Central memory CD8-positive, alpha-beta T cell (primary cell): ENCODE measurements at places on chromosomes 5 and 9.
A peak's percentile ranks its signal among the peaks of the same experiment; 100 is the strongest.

- DNase-seq, result no peak
Observed at GRCh38 chr9:33187519-33188218, 20.5 kb upstream of the B4GALT1 start.

DNA sequence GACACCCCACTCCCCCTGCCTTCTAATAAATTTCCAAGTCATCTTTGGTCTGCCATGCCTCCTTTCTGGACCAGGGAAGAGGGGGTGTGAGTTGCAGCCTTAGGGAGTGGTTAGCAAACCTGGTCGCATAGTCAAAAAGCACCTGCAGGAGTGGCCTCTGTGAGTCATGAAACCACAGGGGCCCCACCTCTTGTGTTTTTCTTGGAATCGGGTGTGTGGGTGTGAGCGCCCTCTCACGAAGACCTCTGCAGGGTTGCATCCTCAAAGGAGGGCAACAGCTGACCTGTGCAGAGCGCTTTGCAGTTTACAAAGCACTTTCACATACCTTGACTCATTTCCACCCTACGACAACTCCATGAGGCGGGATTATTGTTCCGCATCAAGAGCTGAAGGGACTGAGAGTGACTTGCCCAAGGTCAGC lies 36.8 kb upstream of the TEX48 start:
- DNase-seq, result peak; percentile 46

- DNase-seq, result no peak
Observed at GRCh38 chr9:6829027-6829426, 71.3 kb downstream of the KDM4C start.

GRCh38 chr9:108413809-108414208 lies 442.0 kb downstream of the ACTL7B start:
- no peak for DNase-seq

- DNase-seq, result no peak
Observed at GRCh38 chr9:132637351-132637750, 32.4 kb downstream of the DDX31 start.

DNA sequence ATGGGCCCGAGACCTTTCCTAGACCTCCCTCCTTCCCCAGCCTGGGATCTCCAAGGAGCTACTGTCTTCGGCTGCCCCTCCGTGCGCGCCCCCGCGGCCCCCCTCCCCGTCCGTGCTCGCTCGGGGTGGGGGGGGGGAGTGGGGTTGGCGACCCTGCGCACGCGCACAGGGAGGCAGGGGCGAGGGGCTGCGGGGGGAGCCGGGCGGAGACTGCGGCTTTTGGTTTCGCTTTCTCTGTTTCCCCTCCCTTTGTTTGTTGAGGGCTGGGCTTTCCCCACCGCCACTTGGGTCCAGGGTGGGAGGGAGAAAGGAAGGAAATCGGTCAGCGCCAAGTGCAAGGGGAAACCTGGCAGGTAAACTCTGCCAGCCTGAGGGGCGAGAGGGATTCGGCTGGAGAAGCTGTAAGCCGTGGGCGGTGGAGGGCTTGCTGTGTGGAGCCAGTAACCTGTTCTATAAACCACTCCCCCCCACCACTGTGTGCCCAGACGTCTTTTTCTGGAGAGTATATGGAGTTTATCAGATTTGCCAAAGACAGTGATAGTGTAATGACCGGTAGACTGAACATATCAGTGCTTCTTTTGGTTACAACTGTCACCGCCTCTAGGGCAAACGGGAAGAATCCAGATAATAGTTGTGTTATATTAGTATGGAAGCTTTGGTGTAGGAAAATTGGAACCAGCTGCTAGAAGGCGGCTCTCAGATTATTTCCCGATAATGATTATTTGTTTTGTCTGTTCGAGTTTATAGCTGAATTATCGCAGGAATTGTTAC lies 684 bp downstream of the DNAJA1 start:
- peak; percentile 49 for DNase-seq

- no peak for DNase-seq
Observed at GRCh38 chr5:159759791-159760290, 156.4 kb upstream of the ADRA1B start.

DNA sequence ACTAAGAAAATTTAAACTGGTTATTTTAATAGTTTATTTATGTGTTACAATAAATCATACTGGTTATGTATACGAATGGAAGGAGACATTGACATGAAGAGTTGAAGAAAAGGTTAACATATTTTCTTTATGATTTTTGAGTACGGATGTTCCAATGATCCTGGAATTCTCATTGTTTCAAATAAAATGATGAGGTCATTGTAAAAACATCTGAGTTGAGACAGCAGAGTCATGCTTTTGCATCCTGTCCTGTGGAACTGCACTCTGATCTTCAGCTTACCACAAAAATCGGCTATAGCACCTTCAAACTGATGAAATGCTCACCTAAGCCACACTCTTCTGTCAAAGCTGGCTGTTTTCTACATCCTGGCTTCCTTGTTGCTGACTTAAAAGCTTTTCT lies 67.8 kb downstream of the PTCD2 start:
- no peak for DNase-seq

DNA sequence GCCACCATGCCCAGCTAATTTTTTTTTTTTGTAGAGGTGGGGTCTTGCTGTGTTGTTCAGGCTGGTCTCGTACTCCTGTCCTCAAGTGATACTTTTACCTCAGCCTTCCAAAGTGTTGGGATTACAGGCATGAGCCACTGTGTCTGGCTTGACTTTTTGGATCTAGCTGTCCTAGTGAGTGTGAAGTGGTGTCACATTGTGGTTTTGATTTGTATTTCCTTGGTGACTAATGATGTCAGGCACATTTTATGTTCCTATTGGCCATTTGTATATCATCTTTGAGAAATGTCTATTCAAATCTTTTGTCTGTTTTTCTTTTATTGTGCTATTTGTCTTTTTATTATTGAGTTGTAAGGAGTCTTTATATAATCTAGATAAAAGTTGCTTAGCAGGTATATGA lies 53.5 kb upstream of the MCCC2 start:
- DNase-seq, result no peak

- no peak for DNase-seq
Observed at GRCh38 chr5:150510460-150511263, 2.7 kb downstream of the NDST1 start.

DNA sequence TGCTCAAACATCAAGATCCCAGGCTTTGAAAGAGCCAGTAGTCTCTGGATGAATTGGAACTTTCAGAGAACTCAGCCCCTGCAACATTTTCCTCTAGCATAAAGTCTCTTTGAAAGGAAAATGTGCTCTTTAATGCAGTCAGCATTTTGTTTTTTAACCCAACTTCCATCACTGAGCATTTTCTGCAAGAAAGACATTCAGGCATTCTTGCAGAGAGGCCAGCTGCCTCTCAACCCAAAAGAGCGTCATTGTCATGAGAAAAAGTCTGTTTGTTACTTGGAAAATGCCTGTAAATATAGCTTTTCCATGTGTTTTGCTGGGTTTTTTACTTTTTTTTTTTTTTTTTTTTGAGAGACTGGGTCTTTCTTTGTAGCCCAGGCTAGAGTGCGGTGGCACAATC lies 225.0 kb downstream of the ADAMTSL1 start:
- DNase-seq, result no peak

GRCh38 chr5:108707141-108707540 lies 40.6 kb upstream of the FER start:
- DNase-seq, result no peak

GRCh38 chr5:4387290-4387689 lies 752.8 kb upstream of the ADAMTS16 start:
- DNase-seq, result no peak

GRCh38 chr5:157464519-157465171 lies 4.6 kb downstream of the NIPAL4 start:
- DNase-seq, result no peak

DNA sequence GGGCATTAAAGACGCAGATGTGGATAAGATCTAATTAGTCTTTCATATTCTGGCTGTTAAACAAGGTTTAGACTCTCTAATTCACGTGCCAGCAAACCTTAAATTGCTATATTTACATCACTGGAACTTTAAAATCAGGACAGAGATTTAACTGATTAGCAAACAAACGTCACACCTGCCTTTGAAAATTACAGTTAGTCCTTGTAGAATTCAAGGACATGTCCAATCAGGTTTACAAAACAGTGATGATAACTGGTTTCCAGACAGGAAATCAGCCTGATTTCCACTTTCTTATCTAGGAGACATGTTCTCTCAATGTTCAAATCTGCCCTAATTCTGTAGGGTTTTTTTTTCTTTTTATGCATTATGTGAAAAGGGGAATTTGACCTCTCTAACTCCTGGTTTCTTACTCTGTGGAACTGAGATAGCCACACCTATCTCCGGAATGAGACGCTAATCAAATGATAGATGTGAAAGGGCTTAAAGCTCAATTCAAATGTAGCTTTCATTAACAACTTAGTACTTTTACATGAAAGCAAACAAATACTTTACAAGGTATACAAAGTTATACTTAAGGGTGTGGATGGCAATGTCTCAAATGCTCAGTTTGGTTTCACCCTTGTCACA lies 26.5 kb downstream of the SPINK5 start:
- DNase-seq, result no peak

DNA sequence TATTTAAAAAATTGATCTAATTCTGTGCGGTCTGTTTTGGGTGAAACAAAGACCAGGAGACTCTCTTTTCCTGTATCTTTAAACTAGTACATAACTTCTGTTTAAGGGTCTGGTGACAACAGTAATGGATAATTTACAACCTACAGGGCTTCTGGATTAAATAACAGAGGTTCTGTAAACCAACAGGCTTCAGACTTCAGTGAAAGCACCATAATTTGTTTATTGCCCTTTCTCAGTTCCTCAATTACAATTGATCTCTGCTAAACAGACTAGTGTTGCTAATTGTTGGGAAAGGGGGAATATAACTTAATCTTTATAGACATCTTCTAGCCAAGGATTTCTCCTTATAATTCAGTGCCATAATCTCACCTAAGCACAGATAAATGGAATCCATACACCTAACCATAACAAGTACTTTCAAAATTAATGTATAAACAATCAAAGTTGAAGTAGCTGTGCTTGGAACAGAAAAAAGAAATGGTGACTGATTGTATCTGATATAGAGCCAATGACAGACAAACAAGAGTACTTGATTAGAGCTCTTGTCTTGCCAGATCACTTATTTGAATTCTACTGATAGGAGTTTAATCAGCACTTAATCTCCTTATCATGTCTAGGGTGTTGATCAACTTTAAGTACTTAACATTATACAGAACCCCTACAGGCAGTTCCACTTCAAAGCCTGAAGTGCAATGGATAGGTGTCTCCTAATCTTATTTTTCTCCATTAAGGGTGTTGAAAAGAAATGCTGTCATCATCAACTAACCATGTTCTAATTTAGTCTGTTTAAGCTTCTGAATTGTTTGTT lies 536.0 kb downstream of the NR2F1-AS1 start:
- DNase-seq, result no peak

DNA sequence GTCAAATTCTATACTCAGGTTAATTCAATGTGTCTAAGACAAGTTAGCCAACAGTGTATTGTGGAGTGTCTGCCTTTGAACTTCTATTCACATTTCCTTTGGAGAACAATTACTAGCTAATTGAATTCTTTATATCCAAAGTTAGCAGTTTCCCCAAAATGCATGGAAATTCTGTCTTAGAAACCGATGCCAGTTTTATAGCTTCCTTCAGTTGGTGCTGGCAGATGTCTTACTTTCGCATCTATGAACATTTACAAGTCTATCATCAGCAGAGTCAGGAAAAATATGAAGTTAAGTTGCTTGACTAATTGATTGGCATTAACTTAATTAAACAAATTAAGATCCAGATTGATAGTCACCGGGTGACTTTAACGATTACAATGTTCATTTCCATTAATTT lies 527.6 kb upstream of the CDH18 start:
- no peak for DNase-seq

GRCh38 chr5:78008356-78008967 lies 232.3 kb upstream of the TBCA start:
- no peak for DNase-seq

DNA sequence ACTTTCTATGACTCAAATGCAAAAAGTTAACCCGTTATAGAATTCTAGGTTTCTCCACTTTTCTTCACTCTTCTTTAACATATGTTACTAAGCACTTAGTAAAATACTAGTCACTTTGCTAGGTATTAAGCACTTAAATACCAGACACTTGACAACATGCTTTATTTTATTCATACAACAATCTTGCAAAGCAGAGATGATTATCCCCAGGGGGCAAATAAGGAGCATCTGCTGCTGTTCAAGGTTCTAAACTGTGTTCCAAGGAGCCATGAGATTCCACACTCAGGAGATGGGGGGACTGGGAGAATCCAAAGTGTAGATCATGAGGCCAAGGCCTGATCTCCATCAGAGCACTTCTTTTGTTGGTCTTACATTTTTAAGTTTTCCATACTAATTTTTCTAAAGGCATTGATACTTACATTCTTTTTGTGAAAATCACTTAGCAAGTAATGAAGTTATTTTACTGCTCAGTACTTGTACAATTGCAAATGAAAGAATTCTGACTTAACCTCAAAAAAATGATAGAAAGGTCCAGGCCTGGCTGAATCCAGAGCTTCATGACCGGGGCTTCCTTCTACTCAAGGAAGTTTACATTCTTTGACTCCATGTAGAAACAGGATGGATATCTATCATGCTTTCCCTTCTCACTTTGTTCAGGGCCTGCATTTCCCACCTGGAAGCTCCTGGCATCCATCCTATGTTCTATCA lies 504.4 kb upstream of the WWC1 start:
- no peak for DNase-seq

DNA sequence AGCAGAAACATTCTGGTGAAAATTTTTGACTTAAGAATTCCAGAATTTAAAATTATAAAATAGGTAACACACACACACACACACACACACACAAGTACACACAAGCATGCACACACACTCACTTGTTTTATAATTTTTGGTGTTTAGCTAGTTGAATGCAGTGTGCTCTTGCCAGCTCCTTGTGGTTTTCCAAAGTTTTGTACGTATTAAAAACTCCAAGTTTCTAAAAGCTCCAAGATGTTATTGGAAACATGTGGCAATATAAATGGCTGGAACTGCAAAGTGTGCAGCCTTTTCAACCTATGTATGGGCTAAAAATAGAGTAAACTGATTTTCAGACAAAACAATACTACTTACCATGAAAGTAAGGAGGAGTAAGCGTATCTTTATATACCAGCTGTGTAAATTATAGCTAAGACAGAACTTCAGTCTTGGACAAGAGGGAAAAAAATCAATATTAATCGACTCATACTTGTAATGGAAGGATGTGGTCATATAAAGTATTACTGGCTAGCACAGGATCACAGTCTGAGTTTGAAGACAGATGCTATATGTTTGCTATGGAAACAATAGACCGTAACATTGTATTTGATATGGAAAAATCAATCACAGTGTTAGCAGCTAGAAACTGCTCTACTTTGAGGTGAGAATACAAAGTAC lies 727.1 kb upstream of the GRAMD2B start:
- DNase-seq, result no peak

GRCh38 chr9:131429121-131430012 lies 35.5 kb downstream of the PRRC2B start:
- no peak for DNase-seq

GRCh38 chr5:157511651-157512644 lies 51.9 kb downstream of the NIPAL4 start:
- DNase-seq, result no peak
